GM12864 (cell line): ENCODE measurements at places on chromosomes 5 and 9.

DNA sequence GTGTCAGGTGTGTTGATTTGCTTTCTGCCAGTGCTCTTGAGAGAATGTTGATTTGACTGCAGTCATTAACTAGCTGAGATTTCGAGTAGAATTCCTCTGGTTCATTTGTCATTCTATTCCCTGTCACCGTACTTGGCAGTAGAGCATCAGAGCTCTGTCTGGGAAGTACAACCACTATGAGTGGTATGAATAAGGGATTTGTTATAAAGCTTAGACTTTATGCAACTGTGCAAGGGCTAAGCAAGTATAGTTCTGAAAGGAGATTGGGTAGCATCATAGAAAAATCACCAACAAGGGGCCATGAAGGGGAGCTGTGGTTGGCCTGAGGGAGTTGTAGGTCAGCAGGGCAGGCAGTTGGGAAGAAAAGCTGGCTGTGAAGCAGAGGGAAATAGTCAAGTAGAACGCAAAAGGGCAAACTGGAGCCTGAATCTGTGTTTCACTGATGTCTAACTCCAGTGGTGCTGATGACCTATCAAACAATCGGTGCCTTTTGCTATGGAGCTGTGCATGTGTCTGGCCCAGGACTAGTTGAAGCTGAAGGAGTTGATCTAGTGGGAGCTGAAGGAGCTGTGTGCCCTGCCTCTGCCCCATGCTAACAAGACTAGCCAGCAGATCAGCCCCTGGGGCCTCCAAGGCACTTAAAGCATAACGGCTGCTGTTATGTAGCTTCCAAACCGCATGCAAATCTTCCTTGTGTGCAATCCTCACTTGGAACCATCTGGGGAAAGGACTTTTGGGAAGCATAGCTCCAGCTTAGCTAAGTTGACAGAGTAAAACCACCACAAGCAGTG, 110.0 kb downstream of the SLC28A3 start:
- no peak for DNase-seq

GRCh38 chr5:2833556-2833955, 82.1 kb upstream of the IRX2 start:
- no peak for DNase-seq

DNA sequence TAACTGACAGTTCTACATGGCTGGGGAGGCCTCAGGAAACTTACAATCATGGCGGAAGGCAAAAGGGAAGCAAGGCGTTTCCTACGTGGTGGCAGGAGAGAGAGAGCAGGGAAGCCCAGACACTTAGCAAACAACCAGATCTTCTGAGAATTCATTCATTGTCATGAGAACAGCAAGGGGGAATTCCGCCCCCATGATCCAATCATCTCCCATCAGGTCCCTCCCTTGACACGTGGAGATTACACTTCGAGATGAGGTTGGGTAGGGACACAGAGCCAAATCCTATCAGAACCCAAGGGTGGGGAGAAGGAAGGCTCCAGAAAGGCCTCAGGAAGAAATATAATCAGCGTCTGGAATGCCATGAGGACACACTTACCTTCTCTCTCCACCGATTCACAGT, 34.3 kb downstream of the KIF4B start:
- DNase-seq: no peak

DNA sequence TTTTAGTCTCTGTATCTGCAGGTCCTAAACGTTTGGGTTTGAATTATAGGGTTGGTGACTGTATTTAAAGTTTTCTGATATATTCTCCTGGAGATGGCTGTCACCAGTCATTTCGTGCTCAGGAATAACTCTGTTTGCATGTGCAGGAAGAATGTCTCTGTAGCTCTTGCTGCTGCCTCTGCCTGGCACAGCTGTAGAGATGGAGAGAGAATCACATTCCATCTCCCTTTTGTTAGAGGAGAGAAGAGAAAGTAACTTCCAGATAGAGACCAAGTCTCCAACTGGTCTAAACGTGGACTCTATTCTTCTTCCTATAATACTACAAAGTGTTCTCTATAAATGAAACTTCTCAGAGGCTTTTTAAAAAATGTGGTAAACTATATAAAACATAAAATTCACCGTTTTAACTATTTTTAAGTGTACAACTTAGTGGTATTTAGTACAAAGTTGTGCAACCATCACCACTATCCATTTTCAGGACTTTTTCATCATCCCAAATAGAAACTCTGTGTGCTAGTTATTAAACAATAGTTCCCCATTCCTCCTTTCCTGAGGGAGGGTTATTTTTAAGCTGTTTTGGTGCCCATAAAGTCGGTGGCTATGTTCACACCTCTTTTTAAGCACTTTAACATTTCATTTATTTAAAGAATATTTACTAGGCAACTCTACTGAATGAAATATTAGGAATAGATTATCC, 20.7 kb upstream of the STARD4 start:
- no peak for DNase-seq

DNA sequence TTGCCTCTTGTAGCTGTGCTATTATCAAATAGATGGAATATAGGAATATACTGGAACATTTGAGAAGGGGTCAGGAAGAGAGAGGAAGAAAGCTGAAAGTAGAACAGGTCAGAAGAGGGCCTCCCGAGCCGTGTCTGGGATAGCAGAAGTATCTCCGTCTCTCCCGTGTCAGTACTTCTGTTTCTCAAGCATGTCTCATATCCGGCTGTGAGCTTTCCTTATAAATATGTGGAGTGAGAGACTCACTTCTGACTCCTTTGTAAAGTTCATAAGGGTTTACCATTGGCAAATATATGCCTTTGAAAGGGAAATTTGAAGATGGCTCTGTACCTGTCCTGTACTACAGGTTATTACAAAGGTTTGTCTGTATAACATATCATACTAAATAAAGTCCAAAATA, 50.3 kb downstream of the MOCS2 start:
- no peak for DNase-seq

DNA sequence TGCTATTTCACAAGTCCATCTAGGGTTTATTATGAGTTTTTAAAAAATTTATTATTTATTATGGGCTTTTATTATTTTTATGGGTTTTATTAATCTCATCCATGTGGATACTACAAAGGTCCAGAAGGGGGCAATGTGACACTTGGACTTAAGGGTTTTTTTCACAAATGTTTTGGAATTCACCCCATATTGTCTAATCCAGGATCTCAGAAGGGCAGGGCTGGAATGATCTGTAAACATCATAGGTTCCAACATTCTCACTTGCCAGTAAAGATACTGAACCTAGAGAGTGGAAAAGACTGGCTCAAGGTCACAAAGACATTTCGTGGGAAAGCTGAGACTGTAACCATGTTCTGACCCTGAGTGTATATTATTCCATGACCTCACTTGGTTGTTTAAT, 35.6 kb downstream of the NIM1K start:
- DNase-seq: no peak

GRCh38 chr9:136711751-136712689, at the start of gene DIPK1B:
Gene DIPK1B, plus strand, starts transcription at chr9:136712572. Its CDS starts 94 bp downstream, at chr9:136712666.
- DNase-seq: no peak

- no peak for DNase-seq
These were observed 79.2 kb downstream of the DPYSL3 start for GRCh38 chr5:147430628-147431027.

DNA sequence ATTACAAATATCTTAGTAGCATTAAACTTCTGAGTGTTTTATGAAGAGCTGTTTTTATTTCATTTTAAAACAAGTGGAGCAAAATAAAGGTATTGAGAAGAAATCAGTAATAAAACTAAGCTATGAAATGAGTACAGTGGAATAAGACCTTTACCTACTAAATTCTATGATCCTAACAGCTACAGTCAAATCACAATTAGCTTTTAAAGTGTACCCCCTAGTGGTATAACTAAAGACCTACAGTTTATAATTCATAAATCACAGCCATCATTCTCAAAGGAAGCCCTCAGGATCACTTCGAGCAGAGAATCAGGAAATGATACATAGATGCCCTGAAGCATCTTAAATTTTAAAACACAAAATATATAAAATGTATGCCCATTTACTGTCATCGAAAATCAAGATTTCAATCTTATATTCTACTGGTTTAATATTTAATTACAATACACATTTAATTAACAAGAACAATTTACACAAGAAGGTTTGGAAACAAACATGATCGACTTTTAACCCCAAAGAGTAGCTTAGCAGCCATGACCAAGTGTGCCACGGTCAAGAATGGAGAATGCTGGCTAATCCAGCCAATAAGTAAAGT, 12.3 kb downstream of the CCNH start:
- DNase-seq: no peak

- DNase-seq: no peak
These were observed 15.6 kb downstream of the TICAM2 start for GRCh38 chr5:115586525-115587146.
